ENCODE measurements at places on chromosomes 12 and 14. TPM values are rescaled to one million over a fixed set of nuclear protein-coding genes. Genes with fewer than 3 reads are reported as not detected.

- DNase-seq, result no peak
These were observed 1145.8 kb downstream of the GALC start for GRCh38 chr14:86847140-86847539.

DNA sequence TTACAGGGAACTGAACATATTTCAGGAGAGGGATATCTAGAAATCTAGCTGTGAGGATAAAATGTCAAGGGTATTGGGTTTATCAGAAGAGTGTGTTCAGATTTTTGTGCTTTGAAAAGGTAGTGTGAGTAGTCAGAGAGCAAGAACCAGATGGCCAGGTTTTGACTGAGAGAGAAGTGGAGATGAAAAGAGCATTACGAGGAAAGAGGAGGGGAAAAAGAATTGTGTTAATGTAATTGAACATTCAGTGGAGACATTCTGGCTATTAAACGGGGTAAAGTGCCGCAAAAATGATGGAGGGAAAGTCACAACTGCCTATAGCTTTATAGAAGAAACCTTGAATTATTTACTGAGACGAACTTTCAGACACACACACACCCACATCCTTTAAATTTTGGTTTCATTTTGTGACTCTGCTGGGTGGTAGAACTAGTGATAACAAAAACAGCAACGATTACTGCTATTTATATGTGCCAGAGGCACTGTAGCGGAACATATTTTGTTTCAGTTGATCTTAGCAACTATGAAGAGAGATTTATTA, 213.6 kb downstream of the ERC1 start:
- no peak for DNase-seq

ESR2 gene
- not detected for total RNA-seq

GRCh38 chr12:5172886-5173285, 129.2 kb downstream of the KCNA5 start:
- no peak for DNase-seq

HOXC9 gene
- 0.76 TPM for total RNA-seq

AGAP2 gene
- 1.9 TPM for total RNA-seq

- DNase-seq, result no peak
These were observed 1.9 kb downstream of the PPP1R12A start for GRCh38 chr12:79933043-79933442.

DNA sequence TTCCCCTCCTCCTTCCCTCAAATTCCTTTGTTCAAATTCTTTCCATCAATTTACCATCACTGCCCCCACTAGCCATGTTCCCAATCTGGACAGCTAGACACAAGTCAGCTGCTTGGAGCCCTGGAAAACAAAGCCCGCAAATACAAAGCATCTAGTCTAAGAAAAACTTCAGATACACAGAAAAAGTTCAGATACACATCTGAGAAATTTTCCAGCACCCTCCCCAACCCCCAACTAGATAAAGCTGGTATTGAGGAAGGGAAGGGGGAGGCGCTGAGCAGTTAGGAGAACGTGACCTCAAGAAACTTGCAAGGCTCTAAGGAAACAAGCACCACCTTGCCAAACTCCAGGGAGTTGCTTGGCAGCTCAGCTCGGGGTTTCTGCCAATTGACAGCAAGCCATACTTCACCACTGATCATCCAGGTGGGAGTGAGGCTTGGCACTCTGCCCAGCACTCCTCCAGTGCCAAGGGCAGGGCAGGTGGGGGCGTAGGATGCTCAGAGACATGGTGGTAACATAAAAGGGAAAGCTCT, 5.1 kb upstream of the CNIH1 start:
- no peak for DNase-seq

DNA sequence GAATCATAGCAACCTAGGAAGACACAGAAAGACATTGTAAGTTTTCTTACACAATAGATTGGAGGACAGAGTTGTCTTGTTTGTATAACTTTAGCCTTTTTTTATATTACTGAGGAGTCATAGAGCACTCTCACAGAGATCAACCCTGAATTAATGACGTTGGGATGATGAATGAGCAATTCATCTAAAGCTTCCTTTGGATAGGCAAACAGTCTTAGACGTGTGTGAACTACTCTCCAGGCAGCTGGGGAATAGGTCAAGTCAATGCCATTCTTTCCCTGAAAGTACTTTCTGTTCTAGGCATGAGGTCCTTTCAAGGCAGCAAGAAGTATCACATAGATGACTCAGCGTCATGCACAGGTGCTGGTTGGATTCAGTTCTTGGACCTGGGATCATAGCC, 369.1 kb upstream of the NOVA1 start:
- DNase-seq, result no peak

DNA sequence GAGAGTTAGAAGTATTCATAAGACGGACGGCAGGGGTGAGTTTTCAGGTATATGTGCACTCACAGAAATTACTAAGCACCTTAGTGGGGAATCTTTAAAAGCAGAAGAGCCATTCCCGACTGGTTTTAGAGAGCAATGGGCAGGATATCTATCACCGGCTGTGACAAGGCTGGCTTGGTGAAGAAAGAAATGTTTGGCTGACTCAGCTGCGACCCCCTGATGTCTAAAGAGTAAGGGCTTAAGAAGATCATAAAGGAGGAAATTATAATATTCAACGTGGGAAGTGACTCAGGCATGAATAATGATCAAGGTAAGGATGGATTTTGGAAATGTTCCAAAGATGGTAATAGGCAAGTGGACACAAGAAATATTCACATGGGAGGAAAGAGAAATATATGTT, 407.6 kb downstream of the TMEM132D start:
- DNase-seq, result no peak

DNA sequence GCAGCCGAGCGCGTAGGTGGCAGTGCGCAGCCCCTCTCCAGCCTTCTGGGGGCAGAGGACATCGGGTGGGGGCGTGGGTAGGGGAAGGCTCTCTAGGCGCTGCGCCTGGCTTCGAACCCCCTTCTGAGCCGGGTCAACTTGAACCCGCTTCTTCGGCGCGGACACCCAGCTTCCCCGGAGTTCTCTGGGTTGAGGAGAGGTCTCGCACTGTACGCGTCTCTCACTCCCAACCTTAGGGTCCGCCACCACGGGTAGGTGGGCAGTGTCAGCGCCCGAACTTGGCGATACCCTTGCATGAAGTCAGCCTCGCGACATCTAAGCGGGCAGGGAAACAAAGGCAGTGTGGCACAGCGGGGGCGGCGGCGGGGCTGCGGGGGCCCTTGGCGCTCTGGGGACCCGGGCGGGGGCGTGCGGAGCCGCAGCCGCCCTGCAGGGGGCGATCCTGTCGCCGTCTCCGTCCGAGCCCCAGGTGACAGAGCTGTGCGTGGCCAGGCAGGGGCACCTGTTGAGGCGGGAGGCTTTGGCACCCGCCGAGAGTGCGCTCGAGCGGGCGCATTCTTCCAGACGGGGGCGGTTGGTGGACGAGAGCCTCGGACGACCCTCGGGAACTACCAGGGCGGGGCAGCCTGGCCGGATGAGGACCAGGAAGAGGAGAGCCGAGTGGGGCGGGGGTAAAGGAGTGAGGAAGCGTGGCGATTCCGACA, 1.1 kb downstream of the GALNT16 start:
- no peak for DNase-seq

GRCh38 chr14:73896521-73896920, 9.9 kb downstream of the ZNF410 start:
- DNase-seq, result no peak

FOXN4 gene
- total RNA-seq, result not detected

DNA sequence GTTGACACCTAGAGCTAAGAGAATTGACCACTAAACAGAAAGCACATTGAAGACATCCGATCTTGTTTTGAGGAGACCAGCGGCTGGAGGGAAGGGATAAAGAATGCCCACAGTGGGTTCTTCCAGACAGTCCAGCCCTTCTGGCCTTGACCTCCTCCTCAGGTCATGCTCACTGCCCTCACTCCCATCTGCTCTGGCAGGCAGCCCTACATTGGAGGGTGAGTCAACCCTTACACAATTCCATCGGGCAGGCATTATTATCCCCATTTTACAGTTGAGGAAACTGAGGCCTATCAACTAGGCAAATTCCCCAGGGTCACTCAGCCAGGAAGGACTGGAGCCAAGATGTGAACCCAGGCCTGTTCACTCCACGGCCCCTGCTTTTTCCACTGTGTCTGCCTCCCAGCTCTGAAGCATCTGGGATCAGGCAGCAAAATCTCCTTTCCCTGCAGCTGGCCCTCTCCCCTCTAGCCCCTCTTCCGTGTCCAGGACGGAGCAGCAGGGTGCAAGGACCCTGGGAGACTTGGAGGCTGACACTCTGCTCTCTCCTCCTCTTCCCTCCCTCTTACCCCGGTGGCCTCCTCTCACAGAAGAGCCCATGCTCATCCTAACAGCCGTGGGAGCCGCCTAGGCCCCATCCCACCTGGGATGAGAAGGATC, 5.3 kb downstream of the SCNN1A start:
- no peak for DNase-seq

GRCh38 chr12:66060163-66060907, 70.2 kb downstream of the LLPH start:
- DNase-seq, result no peak

PAPLN gene
- total RNA-seq, result 0.25 TPM

DNA sequence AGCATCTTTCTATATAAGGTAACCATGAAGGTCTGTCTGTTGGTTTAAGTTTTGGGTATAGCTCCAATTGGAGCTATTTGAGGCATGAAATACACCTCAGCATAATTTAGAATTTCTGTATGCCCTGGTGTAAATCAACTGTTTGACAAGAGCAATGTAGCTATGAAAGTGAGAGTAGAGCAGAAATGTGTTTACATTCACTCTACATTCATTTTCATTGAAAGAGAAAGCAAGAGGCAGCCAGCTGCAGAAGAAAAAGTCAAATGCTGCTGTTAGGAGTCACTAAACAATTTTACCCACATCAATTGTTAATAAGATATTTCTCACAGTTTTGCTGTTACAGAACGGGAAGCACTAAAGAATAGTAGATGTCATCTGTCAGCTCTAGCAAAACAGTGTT, 252.5 kb downstream of the SLC6A15 start:
- DNase-seq, result no peak

- no peak for DNase-seq
These were observed 315.3 kb upstream of the PRICKLE1 start for GRCh38 chr12:42904683-42905418.

DNA sequence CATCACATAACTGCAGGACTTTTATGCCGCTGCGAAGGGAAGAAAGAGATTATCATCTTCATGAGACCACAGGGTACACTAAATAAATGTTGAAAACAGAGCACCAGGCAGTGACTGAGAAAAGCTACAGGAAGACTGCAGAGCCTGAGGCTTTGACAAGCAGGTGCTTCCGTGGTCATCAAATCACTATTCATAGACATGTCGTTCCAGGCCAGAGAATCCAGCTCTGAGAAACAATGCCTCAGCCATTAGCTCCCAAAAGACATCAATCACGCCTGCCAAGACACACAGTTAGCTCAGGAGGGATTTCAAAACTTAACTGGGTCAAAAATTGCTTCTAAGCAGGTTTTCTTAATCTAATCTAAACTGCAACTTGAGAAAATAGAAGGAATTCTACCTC, 47.2 kb upstream of the GARIN6 start:
- no peak for DNase-seq

DNA sequence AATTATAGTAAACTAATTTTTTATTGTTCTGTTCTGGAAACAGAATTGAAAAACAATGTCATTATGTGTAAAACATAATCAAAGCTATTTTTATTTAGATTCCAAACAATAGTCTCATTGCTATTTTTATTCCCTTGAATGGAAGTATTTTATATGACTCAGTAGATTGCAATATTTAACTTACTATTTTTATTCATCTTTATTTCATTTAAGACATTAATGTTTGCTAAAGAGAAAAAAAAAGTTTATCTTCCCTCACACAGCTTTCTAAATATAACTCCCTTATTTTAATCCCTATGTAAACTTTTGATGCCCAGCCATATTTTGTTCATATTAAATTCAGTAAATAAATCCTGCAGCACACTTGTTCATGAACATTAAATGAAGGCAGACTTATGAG, 622.4 kb downstream of the SLC6A15 start:
- DNase-seq, result no peak

GRCh38 chr14:55333711-55334485, 62.7 kb downstream of the FBXO34 start:
- peak; percentile 35 for DNase-seq

DNA sequence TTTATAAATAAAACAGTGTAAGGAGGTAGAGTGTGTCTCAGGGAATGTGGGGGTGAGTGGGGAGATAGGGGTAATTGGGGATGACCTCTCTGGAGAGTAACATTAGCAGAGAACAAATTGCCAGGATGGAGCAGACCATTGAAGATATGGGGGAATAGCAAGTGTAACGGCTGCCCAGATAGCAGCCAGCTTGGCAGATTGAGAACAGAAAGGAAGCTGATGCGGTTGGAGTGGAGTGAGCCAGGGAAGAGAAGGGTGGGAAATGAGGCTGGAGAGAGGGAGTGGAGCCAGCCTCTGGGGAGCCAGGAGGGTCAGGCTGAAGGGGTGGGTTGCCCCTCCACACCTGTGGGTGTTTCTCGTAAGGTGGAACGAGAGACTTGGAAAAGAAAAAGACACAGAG, 5.6 kb upstream of the ADCK1 start:
- DNase-seq, result no peak

Data from HT-29 (cell line).